ENCODE measurements at places on chromosomes 13 and 19.

- peak; percentile 86 for DNase-seq
Observed at GRCh38 chr13:35475960-35476943, at the start of gene MAB21L1. MAB21L1 (minus strand) TSS chr13:35476689; CDS start chr13:35476138, 551 bp downstream.

- no peak for DNase-seq
Observed at GRCh38 chr19:10283301-10284064, 3.3 kb upstream of the ICAM4 start.

DNA sequence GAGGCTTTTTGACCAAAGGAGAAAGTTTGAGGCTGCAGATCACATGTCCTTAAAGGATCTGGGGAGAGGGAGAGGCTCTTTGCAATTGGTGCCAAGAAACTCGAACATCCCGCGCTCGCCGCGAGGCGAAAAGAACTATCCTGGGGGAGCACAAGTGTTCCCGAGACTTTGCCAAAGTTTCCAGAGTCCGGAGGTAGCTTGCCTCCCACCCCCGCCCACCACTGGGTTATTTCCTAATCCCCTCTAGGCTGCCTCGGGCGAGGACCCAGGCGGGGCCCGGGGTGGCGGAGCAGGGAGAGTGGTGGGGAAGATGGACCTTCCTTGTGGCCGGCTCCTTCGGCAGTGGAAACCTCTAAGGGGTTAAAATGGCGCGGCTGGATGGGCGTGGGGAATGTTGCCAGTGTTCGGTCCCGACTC, 114.5 kb downstream of the KCNRG start:
- no peak for DNase-seq

DNA sequence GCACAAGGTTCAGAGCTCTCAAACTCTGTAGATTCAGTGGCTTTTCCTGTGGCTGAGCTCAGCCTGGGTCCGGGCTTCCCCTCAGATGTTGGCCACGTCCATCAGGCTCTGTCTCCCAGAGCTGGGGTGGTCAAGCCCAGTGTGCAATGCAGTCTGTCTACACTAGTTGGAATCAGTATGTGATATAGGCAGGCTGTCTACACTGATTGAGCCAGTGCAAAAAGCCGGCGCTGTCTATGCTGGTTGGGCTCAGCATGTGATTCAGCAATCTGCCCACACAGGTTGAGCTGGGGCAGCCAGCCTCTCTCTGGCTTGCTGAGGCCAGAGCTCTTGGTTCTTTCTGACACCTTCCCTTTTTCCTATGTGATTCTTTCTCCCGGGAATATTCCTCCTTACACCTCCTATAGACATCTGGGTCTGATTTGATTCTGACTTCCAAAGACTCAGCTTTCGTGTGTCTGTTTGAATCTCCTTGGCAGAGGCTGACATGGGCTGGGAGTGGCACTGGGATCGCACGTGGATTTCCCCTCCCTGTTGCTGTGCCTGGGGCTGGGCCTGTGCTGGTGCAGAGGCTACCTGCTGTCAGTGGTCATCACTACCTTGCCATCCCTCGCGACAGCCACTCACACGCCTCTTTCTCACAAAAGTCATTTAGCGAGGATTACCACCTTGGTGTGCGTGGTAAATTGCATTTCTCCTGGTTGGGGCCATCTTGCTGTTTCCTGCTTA, 9.3 kb downstream of the CHST8 start:
- no peak for DNase-seq

DNA sequence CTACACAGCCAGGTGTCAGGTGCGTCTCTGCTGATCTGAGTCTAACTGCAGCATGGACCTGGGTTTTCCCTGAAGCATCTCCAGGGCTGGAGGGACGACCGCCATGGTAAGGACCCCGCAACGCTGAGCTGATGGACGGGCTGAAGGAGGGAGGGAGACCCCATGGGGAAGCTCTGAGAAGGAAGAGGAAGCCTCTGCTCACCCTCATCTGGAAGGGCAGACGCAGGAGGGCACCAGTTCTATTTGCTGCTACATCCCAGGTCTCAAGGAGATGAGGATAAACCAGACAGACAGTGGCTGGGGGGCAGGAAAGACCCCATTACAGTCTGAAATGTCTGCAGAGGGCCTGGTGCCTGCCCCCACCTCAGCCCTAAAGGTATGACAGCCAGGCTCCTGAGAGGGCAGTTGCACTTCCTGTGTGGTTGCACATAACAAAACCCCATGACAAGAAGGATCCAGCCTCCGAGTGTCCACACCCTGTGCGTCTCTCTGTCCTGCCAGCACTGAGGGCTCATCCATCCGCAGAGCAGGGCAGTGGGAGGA, at the start of gene LILRA2:
Gene LILRA2, plus strand, starts transcription at position 461 of the 543 bp plus-strand sequence. CDS start 89 bp downstream, outside the sequence.
- DNase-seq = no peak

GRCh38 chr13:41962994-41963393, 2.1 kb upstream of the VWA8 start:
- no peak for DNase-seq
